ENCODE measurements at places on chromosomes 13 and 19.
A peak's percentile ranks its signal among the peaks of the same experiment; 100 is the strongest.

GRCh38 chr19:2289714-2290435 lies 7.9 kb upstream of the PEAK3 start:
- DNase-seq, result no peak

- DNase-seq, result no peak
These were observed 476.5 kb downstream of the MYO16 start for GRCh38 chr13:109105899-109106298.

GRCh38 chr19:30449673-30450072 lies 77.5 kb downstream of the ZNF536 start:
- DNase-seq, result no peak

DNA sequence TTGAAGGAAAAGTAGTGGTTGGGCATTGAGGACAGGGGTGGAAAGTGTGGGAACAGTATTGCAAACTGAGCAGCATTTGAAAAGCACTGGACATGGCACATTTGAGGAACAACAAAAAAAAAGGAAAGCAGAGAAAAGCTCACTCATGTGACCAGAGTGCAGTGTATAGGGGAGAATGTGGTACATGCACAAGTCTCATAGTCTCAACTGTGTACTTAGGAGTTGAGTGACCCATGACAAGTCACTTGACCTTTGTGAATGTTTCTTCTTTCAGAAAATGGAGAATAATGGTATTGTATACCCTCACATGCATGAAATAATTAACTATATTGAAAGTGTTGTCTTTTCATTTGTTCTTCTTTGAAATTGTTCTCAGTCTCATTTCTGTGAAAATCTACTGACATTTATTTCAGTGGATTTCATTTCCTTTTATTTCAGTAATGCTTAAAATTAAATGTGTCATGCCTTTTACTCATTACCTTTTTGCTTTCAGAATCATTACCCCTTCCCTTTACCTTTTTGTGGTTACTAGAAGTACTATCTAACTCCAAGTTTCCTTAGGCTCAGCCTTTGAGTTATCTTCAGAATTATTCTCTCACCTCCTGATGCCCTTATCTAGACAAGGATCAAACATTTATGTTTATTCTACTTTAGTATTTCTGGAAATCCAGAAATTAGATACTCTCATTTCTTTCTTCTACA lies 79.1 kb upstream of the MLNR start:
- DNase-seq, result no peak

GRCh38 chr19:16369664-16370576 lies 45.3 kb downstream of the KLF2 start:
- no peak for DNase-seq

DNA sequence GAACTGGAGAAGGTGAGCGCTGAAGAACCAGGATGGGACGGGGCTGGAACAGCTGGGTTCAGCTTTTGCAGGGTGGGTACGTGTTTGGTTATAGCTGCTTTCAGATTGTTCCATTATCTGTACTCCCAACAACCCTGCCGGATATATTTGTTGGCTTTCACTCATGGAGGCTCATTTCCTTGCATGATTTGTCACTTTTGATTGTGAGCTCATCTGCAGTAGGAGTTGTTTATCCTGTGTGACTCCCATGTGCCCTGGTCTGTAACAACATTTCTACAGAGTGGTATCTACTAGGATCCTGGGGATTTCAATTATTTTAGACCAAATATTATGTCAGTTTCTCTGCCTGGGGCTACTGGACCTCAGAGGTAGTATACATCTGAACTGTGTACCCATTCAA lies 5.4 kb downstream of the ARL11 start:
- DNase-seq, result no peak

GRCh38 chr19:42942187-42942789 lies 5.3 kb upstream of the PSG7 start:
- peak; percentile 29 for DNase-seq

DNA sequence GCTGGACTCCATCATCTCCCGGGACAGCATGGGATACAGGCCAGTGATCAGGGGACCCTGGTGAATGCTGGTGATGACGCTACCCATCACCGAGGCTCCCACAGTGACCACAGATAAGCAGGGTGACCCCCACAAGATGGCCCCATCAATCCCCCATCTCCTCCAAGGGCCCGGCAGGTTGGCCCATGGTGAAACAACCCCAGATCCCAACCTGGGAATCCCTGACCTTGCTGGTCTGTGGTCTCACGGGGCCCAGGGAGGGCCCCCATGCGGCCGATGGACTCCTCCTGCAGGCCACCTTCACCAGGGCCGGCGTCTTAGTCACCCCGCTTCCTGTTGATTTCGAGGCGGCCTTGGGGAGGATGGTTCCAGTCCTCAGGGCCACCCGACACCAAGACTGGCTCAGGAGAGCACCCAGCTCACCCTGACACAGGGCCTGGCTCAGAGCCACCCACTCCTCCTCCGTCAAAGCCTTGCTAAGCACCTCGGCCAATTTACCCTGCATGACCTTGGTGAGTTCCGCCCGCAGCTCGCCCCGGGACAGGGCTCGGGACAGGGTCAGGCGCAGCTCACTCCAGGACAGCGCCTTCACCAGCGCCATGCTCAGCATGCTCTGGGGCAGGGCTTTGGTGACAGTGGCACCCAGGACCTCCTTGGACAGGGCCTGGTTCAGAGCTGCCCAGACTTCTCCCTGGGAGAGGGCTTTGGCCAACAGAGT lies 10.0 kb downstream of the IQCN start:
- DNase-seq, result no peak

DNA sequence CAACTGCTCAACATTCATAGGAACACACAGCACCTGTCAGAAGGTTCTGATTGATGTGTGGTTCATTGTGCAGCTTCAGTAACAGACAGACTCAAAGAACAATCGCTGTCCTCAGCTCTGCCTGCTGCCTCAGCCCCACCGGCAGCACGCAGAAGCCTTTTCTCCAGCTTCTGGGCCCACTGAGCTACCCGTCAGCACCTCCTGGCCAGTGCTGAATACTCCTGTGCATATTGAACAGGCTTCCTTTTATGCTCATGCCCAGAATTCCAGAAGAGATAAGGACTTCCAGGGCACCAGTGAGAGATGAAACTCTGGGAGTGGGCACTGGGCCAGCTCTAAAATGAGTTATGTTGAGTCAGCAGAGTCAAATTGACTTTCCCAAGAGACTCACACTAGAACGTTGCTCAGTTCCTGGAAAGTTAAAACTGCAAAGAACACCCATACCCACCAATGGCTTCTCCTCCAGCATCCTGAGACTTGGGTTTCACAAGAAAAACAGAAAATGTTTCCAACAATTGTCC lies 119.3 kb downstream of the COL4A1 start:
- peak; percentile 82 for DNase-seq

All from fibroblast of skin of back (primary cell).